Stimulated activated CD4-positive, alpha-beta T cell treated with anti-CD3 and anti-CD28 coated beads, Interleukin-4, amount 100 ng/mL, for 48 hours (primary cell): ENCODE measurements at places on chromosomes 16 and 17.

DNA sequence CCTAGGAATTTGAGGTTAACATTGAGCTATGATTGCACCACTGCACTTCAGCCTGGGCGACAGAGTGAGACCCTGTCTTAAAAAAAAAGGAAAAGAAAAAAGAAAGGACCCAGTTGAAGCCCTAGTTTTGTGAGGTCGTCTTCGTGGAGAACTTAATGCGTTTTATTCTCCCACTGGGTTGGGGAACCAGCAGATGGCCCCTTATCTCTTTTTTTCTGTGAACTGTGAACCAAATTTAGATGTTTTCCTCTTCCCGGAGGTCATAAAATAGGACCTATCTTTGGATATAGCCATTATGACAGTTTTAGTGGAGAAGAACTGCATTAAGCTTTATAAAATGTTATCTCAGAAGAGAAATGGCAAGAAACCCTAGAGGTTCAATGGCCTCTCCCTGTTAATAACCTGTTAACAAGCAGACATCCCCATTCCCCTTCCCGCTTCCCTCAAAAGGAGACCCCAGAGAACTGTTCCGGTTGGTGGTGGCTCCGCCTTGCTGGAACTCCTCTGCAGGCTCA is 23.5 kb downstream of the KIAA0513 start:
- no peak for DNase-seq

- DNase-seq, result peak; percentile 71
Observed at GRCh38 chr16:27426423-27427408, 24.7 kb downstream of the IL21R start.

GRCh38 chr17:75472119-75472518 is 15.7 kb downstream of the TMEM94 start:
- DNase-seq, result no peak

GRCh38 chr16:24851700-24852099 is 5.9 kb downstream of the SLC5A11 start:
- DNase-seq, result peak; percentile 48

GRCh38 chr17:8068736-8069586 is 18.6 kb downstream of the ALOX12B start:
- DNase-seq, result no peak

DNA sequence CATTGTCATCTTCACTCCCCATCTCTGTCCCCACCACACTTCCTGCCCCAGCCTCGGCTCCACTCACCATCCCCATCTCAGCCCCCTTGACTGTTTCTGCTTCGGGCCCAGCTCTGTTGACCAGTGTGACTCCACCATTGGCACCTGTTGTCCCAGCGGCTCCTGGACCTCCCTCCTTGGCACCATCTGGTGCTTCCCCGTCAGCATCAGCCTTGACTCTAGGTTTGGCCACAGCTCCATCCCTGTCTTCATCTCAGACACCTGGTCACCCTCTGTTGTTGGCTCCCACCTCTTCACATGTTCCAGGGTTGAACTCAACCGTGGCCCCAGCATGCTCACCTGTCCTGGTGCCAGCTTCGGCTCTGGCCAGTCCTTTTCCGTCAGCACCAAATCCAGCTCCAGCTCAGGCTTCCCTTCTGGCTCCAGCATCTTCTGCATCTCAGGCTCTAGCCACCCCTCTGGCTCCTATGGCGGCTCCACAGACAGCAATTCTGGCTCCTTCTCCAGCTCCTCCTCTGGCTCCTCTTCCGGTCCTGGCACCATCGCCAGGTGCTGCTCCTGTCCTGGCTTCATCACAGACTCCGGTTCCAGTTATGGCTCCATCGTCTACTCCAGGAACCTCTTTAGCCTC is 24.4 kb upstream of the PHKG2 start:
- no peak for DNase-seq
